ENCODE measurements at places on chromosomes 5 and 9.

GRCh38 chr9:37752642-37753488 is 740 bp upstream of the TRMT10B start:
- no peak for DNase-seq

DNA sequence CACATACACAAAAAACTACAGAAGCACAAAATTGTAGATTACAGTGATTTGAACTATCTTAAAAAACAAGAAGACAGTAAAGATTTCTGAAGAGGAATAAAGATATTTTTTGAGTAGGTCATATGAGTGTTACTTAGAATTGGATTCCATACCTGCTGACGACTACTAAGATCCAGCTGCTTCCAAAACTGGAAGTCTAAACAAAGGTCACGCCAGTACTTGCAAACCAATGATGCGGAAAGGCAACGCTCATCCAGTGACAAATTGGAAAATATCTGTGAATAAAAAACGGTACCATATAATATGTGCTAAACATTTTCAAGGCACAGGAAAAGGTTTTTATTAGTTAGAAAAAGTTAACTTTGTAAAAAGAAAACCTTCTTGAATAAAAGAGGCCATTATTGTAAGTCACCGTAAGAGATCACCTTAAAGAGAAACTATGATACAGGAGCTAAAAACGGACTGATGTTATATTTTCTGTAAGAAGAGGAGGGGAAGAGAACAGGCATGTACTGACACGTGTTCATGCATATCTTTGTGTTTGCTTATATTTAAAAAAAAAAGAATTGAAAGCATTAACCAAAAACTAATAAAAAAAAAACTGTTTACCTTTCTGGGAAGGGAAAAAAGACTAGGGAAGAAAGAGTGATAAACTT is 14.1 kb downstream of the FBXL17 start:
- DNase-seq: no peak

DNA sequence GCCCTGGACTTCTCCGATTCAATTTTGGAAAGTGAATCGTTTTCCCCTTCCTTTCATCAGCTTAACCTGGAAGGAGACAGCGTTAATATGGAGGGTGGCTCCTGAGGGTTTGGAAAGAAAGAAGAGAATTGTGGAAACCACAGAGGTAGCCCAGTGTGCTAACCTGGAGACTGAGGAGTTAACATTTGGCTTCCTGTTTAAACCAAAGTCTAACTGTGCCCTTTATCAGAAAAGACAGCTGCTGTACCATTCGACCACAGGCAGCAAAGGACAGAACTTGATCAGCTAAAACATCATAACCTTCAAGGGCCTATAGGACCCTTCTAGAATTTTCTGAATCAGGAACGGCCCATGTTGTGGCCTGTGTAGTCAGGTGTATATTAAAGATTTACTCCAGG is 735 bp downstream of the IDNK start:
- no peak for DNase-seq

DNA sequence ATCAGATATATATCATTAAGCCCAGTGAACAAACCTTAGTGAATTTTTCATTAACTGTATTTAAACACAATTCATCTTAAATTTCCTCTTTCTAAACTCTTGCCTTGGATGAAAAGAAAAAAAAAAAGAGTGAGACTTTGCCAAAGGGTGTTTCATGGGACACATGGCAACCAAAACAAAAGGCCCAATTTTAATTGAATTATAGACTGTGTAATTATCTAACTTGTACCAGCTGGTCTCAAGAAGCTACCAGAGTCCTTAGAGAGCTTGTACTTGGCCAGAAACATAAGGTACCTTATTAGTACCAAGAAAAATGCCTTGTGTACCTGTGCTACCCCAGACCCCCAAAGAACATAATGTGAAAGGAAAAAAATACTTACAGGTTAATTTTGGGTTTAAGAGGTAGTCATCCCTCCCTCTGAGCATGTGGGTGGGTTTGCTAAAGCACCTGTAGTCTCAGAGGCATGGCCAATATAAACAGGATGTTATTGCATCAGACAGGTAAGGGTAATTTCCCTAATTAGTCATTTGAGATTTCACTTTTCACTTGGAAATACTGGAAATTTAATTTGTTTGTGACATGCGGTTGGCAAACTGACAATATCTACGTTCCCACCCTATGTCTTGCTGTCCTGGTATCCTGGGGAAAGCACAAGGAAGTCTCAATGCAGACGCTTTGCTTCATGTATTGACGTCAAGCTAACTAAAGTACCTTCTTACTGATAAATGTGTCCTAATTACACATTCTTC is 90.1 kb downstream of the SNCAIP start:
- DNase-seq: peak; percentile 100

GRCh38 chr5:18745042-18745987 is 1111.1 kb downstream of the TAF11L14 start:
- DNase-seq: no peak

DNA sequence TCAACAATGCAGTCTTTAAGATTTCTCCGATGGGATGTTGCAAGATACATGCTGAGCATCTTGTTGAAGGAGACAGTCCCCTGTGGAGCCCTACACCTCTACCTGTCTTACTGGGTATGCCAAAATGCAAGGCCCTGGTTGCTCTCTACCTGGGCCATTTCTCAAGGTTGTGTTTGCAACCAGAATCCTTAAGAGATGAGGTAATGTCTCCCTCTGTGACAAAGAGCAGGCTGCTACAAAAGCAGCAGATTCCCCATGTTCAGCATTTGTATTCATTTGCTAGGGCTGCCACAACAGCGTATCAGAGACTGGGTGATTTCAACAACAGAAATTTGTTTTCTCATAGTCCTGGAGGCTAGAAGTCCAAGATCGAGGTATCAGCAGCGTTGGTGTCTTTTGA is 138.4 kb upstream of the RPS23 start:
- no peak for DNase-seq

GRCh38 chr9:108565651-108566378 is 290.0 kb downstream of the ACTL7B start:
- DNase-seq: peak; percentile 93

- peak; percentile 99 for DNase-seq
Measured at GRCh38 chr9:24257726-24258125, 288.0 kb downstream of the IZUMO3 start.

DNA sequence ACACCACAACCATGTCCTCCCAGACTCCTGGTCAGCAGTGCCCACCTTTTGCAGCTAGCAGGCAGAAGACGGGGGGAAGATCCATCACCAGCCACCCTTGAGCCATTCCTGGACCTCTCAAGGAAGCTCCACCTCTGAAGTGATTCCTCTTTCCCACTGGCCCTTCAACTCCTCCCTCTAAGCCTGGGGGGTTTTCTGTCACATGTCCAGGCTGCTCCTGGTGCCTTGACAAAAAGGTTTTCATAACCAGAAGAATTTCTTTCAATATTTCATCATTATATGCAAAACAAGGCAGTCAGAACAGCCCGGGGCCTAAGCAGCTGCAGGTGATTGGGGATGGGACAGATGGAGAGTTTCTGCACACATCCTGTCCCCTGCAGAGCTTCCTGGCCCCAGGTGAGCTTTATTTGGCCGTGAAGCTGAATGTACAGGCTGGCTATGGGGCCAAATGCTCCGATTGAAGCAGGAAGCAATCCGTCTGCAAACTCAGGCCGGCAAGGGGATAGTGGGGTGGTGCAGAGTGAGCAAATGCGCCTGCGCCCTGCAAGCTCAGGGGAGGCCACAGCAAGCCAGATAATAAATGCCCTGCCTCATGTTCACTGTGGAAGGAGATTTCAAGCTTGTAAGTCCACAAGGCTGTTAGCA is 173.5 kb downstream of the C5orf15 start:
- peak; percentile 98 for DNase-seq

DNA sequence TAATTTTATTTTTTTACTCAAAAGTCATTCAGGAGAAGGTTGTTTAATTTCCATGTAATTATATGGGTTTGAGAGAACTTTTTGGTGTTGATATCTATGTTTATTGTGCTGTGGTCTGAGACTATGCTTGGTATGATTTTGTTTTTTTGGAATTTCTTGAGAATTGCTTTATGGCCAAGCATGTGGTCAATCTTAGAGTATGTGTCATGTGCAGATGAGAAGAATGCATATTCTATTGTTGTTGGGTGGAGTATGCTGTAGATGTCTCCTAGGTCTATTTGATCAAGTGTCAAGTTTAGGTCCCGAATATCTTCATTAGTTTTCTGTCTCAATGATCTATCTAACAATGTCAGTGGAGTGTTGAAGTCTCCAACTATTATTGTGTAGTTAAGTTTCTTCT is 134.9 kb downstream of the HMHB1 start:
- no peak for DNase-seq

GRCh38 chr9:21016701-21017491 is 14.5 kb downstream of the HACD4 start:
- no peak for DNase-seq

Measured in NCI-H69 (cell line).